Immature natural killer cell (primary cell): ENCODE measurements at places on chromosomes 4 and X. TPM values are rescaled to one million over a fixed set of nuclear protein-coding genes. Genes with fewer than 3 reads are reported as not detected.

DNA sequence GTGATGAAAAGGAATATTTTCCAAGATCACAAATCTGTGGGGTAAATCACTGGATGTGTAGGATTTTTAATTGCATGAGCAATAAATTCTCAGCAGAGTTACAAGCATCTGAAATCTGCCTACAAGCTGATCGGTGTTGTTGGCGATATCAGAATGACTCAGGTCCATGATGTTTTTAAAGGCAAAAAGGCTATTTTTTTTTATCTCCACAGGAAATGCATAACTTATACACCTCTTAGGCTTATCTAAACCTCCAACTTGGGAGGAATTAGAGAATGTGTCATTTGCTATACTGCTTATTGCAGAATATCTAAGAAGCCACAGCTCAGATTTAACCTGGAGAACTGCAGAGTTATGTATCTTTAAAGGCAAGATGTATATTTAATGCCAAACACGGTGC, 61.6 kb downstream of the KIT start:
- DNase-seq, result no peak

- DNase-seq, result peak; percentile 28
These were observed 1.4 kb upstream of the C4orf50 start for GRCh38 chr4:6019316-6020263.

The EDA gene
- polyA plus RNA-seq, result not detected

DNA sequence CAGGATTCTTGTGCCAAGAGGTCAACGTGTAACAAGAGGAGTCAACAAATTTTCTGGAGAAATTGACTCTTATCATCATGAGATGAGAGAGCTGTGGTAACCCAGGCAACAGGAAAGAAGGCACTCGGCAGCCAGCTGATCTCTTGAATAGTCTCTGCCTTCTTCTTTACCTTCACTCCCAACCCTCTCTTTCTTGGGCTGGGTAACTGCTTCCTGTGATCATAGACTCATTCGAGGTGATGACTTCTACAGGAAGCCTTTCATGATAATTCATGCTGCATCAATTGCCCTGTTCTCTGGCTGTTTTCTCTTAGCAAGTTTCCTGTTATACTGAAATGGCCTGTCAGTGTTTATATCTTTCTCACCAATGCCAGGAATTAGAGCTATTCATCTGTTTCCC, 70.8 kb upstream of the FSTL5 start:
- DNase-seq, result no peak

DNA sequence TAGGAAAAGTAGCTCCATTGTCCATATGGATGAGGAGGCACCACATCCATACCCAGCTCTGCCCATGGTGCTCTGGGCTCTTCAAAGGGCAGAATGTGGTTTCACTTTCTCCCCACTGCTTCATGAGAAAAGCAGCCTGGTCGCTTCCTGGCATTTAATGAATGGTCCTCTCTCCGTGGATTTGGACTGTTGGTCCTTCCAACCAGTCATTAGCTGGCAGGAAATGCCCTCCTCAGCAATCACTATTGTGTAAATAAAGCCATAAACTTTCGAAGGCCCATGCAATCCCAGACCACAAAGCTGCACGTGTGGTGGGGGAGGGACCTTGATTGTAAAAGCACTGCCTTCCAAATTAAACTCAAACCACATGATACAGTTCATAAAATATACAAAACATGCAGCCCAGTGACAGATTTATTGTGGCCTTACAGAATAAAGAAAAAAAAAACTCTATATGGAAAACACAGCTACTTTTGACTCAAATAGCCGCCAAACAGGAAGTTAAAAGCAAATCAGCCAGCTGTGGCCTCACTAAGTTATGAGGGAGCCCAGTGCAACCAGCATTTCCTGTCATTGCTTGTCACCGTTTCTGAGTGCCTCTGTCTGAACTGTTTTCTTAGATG, 8.1 kb downstream of the MBNL3 start:
- DNase-seq, result peak; percentile 56

DNA sequence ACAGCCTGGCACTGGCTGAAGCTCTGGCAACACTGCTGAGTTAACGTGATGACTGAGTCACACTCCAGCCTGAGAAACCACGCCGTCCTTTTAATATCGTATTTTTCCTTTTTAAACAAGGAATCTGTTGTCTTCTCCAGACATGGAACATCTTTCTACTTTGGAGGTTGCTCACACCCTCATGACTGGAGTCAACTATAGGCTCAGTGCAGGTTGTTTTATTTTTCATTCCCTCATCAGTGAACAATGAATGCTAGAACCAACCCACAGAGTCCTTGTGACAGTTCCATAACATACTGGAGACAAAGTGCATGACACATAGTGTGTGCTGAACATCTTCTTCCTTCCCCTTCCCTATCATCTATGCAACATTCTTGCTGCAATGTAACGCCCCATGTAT, 76.8 kb upstream of the CPEB2 start:
- no peak for DNase-seq

The DCHS2 gene
- polyA plus RNA-seq, result not detected

DNA sequence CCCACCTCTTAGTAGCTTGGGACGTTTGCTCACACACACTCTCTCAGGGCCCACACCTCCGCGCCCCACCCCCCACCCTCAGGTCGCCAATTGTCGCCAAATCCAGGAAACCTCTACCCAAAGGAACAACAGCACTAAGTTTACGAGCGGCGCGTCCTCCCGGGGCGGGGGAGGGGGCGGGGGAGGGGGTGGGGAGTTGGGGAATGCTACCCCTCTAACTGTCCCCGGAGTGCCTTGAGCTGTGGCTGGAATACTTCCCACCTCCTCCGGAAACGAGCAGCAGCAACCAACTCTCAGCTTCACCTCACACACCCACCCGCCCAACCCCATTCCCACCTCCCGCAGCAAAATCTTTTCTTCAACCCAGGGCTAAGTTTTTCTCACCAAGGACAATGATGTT, 135.6 kb upstream of the ZIC3 start:
- no peak for DNase-seq

DNA sequence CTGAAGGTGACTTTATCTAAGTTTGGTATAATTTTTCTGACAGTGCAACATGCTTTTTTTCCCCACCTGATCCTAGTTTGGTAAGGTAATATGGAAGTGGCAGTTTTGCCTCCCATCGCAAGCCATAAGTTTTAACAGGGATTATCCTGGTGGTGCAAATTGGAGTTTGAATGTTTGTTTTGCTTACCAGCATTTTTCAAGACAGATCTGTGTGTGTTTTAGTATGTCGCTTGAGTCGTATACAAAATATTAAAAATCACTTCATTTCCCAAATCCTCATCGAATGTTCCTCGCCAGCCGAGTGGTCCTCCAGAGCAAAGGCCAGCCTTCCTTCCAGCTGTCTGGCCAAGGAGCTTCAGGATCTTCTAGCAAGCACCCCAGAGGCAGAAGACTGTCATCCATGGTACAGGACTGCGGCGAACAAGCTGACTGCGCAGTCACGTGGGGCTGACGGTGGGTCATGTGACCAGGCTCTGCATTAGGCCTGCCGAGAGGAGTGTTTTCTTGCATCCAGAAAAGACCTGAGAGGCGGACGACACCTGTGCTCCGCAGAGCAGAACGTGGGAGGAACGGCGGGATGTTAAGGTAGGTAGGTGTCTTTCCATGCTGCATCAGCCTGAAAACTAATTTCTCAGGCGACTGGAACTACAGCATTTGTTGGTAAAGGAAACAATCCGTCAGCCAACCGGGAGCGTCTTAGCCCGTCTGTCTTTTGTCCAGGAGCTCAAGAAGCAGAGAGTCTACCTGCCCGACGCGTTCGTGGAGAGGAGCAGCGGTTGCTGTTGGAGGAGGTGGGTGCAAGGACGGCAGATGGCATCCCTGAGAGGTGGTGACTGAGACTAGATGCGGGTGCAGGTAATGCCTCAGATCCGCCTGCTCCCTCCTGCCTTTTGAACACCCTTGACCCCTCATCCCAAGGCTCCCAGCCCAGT, at the start of gene GPRASP3:
Gene GPRASP3 (plus strand): TSS at position 507 of the 932 bp plus-strand sequence. CDS start 28,253 bp downstream, outside the sequence.
- DNase-seq, result peak; percentile 53

- DNase-seq, result no peak
These were observed 48.9 kb downstream of the ING2 start for GRCh38 chr4:183553601-183554345.

DNA sequence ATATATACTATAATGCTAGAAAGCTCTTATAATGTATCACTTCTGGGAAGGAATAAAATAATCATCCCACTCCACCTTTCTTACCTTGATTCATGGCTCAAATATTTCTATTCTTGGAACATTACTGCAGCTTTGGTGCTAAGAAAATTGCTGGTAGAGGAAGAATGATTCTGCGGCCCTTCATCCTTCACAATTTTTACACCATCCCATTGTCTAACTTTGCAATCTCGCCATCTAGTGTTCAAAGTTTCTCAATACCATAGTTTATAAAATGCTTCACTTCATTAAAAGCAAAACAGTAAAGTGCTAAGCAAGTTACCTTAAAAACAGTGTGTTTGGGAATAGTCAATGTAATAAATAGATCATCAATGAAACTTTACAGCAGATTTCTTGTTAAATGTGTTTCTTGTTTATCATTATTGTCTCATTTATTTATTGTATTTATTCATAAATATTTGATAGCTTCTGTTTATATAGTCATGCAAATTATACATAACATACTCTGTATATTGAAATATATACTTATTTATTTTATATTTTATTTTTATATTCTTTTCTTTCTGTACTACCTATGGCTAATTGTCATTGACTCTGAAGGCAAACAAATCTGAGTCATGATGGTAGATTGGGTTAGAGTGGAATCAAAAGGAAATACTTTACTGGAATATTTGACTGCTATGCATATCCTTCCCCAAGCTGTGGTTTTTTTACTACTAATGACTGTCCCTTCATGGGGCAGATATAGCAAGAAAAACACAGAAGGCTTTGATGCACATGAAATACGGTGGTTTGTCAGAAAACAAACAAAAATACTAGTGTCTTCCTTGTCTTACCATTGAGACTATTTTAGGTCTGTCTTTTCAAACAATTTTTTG, 390.7 kb downstream of the MAPK10 start:
- DNase-seq, result no peak

DNA sequence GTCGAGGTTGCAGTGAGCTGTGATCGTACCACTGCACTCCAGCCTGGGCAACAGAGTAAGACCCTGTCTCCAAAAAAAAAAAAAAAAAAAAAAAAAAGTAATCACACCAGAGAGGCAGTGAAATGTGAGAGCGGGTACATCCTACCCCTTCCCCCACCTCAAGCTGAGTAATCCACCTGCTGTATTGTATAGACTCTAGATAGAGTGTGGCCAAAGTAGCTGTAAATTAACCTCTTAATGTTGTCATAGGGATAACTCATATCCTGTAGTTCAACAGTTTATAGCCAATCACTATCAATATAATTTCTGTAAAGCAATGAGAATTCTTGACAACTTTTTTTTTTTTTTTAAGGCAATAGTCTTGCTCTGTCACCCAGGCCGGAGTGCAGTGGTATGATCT, 30.8 kb downstream of the TNIP2 start:
- DNase-seq, result no peak

DNA sequence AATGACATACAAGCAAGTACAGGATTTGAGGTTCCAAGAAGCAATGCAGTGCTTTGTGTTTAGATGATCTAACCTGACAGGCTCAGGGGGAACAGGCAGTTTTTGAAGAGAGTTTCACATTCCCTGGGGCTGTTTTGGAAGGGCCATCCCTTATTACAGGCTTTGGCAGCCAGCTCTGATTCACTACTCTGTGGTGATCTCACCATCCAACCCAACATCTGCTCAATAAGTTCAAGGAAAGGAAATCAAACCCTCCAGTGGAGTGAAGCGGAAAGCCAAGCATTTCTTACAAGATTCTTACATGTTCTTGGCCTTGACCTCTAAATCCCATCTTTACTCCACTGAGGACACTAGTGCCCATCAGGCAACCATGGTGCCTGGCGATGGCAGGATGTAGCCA, 7.5 kb downstream of the IDS start:
- no peak for DNase-seq

GRCh38 chr4:23889814-23890341, at the start of gene PPARGC1A:
PPARGC1A (minus strand) TSS chr4:23890047; CDS start chr4:23889957, 90 bp downstream.
- no peak for DNase-seq

DNA sequence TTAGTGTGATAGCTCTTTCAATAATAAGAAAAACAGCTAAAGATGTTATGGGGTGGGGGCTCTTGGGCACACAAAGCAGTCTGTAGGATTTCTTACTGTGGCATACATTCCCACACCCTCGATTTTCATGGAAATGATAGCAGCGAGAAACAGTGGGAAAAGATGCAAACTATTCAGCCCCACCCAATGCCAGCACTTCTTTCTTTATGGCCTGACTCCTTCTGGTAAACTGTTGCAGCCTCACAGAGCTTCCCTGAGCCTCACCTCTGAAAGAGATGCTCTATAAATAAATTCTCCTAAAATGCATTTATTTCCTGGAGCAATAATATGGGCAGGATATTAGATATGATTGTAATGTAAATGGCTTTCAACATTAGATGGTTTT, 910 bp downstream of the ANK2 start:
- DNase-seq, result no peak

The CENPVL2 gene
- not detected for polyA plus RNA-seq

DNA sequence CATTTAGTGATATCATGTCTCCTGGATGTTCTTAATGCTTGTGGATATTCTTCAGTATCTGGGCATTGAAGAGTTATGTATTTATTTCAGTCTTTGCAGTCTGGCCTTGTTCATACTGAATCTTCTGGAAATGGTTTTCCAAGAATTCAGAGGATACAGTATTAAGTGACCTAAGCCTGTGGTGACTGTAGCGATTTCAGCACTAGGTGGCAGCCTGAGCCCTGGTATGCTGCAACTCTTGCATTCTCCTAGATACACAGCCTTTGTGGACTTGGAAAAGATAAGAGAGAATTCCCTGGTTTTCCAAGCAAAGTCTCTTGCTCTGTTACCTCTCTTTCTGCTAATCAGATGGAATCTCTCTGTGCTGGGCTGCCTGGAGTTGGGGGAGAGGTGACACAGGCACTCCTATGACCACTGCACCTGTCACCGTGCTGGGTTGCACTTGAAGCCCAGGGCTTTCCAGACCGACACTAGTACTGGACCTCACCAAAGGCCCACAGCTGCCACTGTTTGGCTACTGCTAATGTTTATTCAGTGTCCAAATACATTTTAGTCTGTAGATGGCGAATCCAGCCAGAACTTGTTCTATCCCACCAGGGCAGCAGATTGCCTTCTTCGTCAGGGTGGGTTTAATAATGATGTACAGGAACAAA, 19.3 kb upstream of the SPIN2A start:
- no peak for DNase-seq

- no peak for DNase-seq
These were observed 103.0 kb downstream of the PPEF1 start for GRCh38 chrX:18810416-18810815.

DNA sequence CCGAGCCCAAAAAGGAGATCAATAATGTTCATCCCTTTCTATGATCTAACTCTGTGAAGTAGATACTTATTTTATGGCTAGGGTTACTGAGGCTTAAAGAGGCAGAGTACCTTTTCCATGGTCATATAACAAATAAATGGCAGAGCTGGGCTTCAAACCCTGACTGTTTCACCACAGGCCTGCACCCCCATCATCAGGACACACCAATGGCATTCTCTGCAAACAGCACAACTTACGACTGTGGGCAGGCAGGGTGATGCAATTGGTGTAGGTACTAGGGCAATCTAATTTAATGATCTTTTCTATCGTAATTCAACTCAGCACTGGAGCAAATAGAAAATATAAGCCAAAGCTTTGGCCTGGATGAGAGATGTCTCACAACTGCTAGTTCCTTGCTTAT, 118.8 kb upstream of the CBR4 start:
- no peak for DNase-seq
